Foreskin fibroblast (primary cell): ENCODE measurements at places on chromosomes 1 and 21.
A peak's percentile ranks its signal among the peaks of the same experiment; 100 is the strongest.

DNA sequence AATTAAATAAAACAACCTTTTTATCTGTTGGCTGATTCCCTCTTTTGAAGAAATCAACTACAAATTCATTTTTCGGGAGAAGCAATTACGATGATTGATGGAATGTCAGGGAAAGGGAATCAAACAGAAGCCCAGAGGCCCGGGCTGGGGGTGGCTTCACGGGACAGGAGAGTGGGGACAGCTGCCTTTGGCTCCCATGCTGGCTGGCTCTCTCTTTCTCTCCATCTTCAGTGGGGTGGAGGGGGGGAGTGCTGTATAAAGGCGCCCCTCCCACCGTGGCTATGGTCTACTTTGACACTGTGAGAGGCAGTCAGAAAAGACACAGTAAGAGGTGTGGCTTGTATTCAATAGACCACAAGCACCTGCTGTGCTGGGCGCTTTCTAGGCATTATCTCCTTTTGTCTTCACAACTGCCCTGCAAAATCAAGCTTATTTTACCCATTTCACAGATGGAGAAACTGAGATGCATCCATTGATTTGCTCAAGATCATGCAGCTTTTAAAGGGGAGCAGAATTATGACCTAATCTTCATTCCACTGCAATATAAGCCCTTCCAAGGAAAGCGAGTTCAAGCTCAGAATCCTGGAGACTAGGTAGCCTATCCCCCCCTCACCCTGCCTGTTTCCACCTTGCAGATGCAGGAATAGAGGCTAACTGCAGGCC lies 92.9 kb downstream of the GRIK3 start:
- no peak for DNase-seq

DNA sequence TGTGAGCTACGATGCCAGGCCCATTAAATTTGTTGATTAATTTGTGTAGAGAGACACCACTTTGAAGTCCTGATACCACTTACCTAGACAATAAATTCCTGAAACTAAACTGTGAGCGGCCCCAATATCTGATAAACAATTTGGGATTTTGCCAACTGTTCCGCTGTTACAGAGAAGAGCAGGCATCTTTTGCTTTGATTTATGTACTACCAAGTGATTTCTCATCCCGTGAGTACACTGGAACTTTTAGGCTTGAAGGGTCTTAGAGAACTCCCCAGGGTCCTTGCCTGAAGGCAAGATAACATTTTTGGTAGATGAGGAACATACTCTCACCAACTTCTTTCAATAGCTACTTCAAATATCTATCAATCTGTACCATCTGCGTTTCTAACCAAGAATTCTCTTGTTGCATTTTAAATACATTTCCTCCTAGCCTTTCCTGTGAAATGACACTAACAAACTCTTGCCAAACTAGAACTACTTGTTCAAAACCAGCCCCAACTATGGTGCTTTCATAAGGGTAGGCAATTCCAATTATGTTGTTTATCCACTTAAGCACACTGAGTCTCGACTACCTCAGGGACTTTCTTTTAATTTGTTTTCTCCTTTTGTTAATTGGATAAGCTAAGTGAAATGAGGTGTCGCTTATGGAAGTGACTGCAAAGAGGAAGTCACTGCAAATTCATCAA lies 23.2 kb upstream of the SLC30A1 start:
- DNase-seq, result no peak

- peak; percentile 61 for DNase-seq
These were observed 33.0 kb downstream of the LAMC2 start for GRCh38 chr1:183218971-183219615.

- no peak for DNase-seq
These were observed 592.7 kb downstream of the USP25 start for GRCh38 chr21:16322454-16322853.

- no peak for DNase-seq
These were observed 29.2 kb upstream of the HHAT start for GRCh38 chr1:210299501-210299900.

DNA sequence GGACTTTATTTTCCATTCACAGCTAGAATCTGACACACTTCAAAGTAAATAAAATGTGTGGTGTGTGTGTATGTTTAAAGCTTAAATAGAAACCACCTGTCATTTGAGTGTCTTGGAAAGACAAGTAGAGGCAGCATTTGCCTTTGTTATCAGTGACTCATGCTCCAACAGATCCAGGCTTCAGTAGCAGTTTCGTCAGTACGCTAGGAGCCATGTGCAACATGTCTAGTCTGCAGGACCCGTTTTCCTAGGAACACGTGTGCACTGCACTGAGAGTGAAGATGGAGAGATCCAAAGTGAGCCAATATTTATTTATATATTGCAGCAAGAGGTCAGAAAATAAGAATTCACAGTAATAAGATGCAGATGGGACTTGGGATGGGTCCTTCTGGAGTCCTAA lies 41.8 kb downstream of the SGIP1 start:
- DNase-seq, result peak; percentile 96

GRCh38 chr1:6352138-6352563 lies 41.4 kb downstream of the ACOT7 start:
- DNase-seq, result no peak

- no peak for DNase-seq
These were observed 2.4 kb downstream of the TMPRSS3 start for GRCh38 chr21:42393443-42393950.

DNA sequence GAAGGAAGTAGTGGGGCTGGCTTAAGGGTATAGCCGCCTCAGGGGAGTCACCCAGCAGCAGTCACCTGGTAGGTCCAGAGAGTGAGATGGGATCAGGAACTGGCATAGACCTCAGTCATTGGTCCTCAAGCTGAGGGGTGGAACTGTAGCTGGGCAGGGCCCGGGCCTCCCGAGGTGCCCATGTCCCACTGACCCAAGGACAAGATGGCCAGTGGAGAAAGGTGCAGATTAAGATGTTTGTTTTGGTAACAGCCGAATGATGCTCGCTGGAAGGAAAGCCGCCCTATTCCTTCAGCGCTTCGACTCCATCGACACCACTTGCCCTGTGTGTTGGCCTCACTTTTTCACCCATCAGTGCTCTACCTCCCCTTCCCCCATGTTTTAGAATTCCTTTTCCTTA lies 16.4 kb downstream of the COL9A2 start:
- no peak for DNase-seq
